ENCODE measurements at places on chromosomes 3 and 15.

- DNase-seq: no peak
These were observed 721 bp downstream of the ADAMTS7 start for GRCh38 chr15:78810362-78811123.

GRCh38 chr3:71784201-71784913, 591 bp downstream of the PROK2 start:
- no peak for DNase-seq

DNA sequence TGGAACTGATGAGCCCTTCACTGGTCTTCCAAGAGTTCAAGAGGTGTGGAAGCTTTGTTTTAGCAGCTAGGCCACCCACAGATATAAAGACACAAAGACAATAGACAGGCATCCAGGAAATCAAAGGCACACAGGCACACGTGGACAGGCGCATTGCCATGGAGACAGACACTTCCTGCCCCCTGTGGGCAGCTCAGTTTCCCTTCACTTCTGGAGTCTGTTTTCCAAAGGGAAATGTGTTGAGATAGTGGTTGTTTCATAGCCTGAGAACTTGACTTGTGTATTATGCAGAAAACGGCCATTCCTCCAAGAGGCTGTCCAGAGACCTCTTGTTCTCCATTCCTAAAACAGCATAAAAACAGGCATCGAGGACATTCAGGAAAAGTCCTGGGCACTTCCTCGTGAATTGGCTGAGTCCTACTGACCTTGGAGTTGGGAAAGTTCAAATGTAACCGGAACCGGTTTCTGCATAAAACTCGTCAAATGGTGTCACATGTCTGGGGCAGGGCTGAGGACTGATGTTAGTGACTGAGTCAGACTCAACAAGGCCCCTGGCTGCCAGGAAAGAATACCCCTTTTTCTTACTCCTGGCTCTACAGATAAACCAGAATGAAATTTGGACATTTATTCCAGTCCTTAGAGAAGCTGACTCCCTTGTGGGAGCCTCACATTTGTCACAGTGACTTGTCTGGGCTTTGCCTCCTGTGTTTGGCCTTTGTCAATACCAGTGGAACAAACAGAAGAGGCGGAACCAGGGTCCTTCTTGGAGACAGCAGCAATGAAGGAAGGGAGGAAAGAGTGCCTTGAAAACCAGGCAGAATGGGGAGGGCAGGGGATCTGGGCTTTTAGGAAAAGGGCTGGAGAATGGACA, 1.3 kb downstream of the ALPK3 start:
- DNase-seq: peak; percentile 36

GRCh38 chr3:175426805-175427204, 567.7 kb downstream of the NAALADL2 start:
- DNase-seq: peak; percentile 17

DNA sequence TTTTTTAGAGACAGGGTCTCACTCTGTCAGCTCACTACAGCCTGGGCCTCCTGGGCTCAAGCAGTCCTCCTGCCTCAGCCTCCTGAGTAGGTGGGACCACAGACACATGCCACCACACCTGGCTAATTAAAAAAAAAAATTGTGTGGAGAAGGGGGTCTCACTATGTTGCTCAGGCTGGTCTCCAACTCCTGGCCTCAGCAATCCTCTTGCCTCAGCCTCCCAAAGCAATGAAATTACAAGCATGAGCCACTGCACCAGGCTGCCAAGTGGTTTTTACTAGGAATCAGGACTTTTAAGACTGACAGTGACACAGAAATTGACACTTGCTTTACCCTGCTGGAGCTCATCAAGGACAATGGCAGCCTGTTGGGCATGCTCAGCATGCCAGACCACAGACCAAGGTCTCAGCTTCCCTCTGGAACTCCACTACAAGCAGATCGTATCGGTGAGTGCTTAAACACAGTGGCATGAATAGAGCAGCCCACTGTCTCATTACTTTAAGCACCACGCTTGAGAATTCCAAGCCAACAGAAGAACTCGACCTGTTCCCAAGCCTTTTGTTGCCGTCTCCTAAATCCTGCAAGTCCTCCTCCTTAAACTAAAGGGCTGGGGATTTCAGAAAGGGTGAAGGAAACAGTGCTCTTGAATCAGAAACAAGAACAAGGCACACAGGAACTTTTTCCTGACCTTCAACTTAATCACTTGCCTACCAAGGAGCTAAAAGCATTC, 41.4 kb downstream of the EOMES start:
- no peak for DNase-seq

DNA sequence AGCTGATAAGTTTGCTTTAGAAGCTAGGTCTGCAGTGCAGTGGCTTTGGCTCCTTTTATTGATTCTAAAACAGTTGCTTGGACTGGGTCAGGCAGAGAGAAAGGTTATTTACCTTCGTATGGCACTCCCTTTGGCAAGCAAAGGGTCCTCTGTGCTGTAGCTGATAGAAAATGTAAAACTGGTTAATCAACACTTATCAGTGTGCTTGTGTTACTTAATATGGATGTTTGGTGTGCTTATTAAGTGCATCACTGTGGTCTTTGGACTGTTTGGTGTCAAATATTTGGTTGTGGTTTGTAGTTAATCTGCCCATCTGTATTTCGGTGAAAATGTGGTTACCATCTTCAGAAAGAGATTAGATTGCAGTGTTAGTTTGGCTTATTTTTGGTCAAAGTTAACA, 16.0 kb downstream of the UBE2E2 start:
- no peak for DNase-seq

All from RCC 7860 (cell line).